A549 treated with RU486 at 1 μM for 4 hours (cell line): ENCODE measurements at places on chromosomes 12 and 14. TPM values are rescaled to one million over a fixed set of nuclear protein-coding genes. Genes with fewer than 3 reads are reported as not detected.

Gene MIP
- total RNA-seq: not detected in 5 replicates

Gene SSPN
- total RNA-seq: 0.19 to 0.82 TPM (median 0.52 TPM) in 5 replicates

Gene DPF3
- total RNA-seq: 0.13 to 0.61 TPM (median 0.23 TPM) in 5 replicates

Gene IQSEC3
- total RNA-seq: not detected in 5 replicates

Gene OR5AU1
- total RNA-seq: not detected in 5 replicates

Gene EDDM3A
- not detected in 5 replicates for total RNA-seq

Gene AICDA
- 0.08 to 0.17 TPM (median 0.09 TPM) in 3 of 5 replicates, not detected in the others for total RNA-seq

Gene SPTB
- total RNA-seq: 0.65 to 1.1 TPM (median 0.96 TPM) in 5 replicates

Gene HAL
- 0.21 to 0.51 TPM (median 0.27 TPM) in 4 of 5 replicates, not detected in the other for total RNA-seq

Gene CCDC92
- 17.2 to 25.6 TPM (median 22.9 TPM) in 5 replicates for total RNA-seq

Gene LMO3
- not detected in 5 replicates for total RNA-seq
